NCI-H510A (cell line): ENCODE measurements at places on chromosomes 1 and 21.

- no peak for DNase-seq
Measured at GRCh38 chr1:79745929-79746328, 739.4 kb upstream of the ADGRL4 start.

- no peak for DNase-seq
Measured at GRCh38 chr1:12150456-12151200, 16.2 kb upstream of the TNFRSF1B start.

DNA sequence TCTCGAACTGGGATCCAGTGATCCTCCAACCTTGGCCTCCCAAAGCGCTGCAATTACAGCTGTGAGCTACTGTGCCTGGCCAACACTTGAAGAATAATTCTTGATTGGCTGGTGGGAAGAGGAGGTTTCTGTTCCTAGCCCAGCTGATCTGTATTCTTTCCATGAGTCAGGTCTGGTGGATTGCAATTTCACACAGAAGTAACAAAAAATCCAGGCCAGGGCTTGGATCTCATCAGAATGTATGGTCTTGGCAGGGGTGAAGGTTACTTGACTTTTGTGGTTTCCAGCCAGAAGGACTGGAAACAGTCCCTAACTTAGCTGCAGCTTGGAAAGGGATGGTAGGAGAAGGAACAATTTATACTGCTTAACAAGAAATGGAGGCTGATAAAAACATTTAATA lies 5.1 kb upstream of the HP1BP3 start:
- no peak for DNase-seq

- DNase-seq = no peak
Measured at GRCh38 chr1:171739656-171740055, 2.2 kb downstream of the VAMP4 start.

GRCh38 chr1:171940368-171940767 lies 99.1 kb downstream of the DNM3 start:
- DNase-seq = no peak
